NCI-H446 (cell line): ENCODE measurements at places on chromosomes 4 and X.

GRCh38 chr4:174365018-174365587 lies 81.4 kb downstream of the CEP44 start:
- peak; percentile 32 for DNase-seq

- no peak for DNase-seq
Measured at GRCh38 chr4:147777456-147778091, 45.7 kb downstream of the ARHGAP10 start.

DNA sequence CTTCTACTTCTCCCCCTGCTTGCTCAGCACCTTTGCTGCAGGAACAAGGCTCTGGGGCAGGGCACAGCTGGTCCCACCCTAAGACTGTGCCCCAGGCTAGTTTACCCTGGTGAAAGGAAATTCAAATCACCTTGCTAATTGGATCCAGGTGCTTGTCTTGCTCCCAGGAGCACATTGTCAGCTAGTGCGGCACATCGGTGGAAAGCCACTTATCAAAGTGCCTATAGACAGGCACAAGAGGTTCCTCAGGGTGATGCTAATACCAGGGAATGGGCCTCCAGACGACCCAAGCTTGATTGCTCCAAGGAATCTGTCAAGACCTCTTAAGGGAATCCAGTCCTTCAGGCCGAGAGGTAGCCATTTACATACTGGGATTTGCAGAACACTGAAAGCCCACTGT lies 64.5 kb upstream of the PRPS1 start:
- DNase-seq = no peak

- DNase-seq = no peak
Measured at GRCh38 chr4:92885632-92886031, 581.9 kb downstream of the GRID2 start.

DNA sequence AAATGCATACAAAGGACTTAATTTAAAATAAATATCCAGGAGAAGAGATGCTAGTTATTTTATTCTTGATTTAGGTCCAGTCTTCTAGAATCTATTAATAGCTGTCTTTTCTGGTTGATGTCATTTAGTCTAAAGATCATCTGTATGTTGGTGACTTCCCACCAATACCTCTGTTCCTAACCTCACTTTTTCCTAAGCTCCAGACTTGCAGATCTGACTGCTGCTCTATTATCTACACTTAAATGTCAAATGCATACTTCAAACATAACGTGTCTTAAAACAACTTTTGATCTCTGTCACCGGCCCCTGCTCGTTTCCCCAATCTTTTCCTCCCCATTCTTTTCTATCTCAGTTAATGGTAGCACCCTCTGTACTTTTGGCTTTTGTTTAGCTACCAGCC lies 133.3 kb downstream of the STIM2 start:
- no peak for DNase-seq

DNA sequence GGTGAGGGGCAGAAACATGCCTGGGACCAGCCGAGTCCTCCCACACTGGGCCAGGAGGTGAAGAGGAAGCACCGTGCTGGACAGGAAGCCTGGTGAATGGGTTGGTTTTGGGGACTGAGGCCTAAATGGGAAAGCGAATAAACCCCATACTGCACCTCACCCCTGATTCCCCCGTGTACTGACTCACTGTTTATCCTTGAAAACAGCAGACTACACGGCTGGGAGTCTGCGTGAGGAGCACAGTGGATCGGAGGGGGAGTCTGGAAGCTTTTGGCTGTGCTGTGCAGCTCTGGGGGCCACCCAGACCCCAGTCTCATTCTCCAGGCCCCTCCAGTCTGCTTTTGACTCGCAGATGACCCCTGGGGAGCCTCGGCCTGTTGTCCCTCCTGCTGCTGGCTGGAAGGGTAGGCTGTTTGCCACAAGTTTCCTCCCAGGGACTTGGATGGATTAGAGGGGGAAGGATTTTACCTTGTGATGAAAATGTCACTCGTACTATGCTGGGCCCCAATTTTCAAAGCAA lies 90.0 kb downstream of the PSAPL1 start:
- DNase-seq = no peak

DNA sequence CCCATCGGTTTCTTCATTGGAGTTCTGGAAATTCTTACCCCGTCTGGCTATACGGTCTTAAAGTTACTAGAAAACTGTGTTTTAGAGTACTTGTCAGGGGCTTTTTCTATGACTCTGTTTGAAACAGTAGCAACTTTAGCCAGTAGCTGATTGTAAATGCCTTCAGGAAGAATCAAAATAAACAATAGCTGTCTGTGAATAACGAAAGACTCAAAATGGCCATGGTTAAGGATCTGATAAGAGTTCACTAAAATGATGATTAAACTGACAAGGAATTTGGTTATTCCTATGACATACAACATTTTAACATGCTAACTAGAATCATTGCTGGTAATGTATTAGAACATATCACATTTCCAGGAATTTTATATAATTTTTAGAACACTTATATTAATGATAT lies 191.0 kb downstream of the EVC2 start:
- no peak for DNase-seq

DNA sequence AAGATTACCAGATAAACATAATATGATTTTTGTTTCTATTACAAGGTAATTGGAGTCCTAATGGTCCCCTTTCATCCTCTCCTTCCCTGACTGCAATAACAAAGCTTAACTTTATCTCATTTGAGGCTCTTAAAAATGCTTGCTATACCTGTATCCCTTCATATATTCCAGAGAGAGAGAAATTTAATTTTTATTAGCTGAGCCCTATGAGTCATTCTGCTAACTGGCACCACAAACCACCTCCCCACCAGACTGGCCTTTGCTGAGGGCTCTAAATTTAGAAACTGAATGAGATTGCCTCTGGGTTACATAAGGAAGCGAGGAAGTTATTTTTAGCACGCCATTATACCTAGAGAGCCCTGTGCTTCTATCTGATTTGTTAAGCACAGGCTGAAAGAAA lies 27.4 kb downstream of the CBLL2 start:
- peak; percentile 41 for DNase-seq

DNA sequence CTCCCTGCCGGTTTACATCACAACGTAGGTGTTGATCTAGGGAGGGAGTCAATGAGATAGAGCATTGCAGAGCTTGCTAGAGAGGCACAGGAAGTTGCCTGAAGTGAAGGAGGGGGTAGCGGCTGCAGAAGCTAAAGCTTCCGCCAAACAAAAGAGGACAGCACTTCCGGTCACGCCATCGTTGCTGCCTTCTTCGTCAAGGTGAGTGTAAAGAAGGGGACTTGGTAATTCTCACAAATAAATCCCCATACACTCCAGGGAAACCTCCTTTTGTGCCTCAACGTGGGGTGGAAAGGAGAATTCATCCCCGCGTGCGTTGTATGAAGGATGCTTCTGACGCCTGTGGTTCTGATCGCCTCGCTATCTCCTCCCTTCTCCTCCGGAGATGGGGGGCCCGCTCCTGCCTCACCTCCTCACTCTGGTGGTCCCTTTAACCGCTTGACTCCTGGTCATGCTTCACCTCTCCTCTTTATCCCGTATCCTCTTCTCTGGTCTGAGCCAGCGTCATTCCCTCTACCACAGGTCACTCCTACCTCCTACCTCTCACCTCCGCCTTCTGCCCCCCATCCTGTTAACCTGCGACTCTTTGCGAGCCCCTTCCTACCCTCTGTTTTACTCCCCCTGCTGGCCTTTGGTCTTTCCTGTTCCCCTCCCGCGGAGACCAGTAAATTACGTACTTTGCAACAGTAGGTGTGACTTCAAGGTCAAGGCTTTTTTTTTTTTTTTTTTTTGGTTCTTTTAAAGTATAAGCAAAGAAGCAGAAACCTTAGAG lies 59.9 kb downstream of the GSPT2 start:
- DNase-seq = peak; percentile 49

- DNase-seq = no peak
Measured at GRCh38 chrX:132292793-132293192, 73.5 kb upstream of the RAP2C start.

GRCh38 chr4:47031011-47031678 lies at the start of gene GABRB1:
Gene GABRB1, plus strand, starts transcription at chr4:47031567.
- peak; percentile 21 for DNase-seq

DNA sequence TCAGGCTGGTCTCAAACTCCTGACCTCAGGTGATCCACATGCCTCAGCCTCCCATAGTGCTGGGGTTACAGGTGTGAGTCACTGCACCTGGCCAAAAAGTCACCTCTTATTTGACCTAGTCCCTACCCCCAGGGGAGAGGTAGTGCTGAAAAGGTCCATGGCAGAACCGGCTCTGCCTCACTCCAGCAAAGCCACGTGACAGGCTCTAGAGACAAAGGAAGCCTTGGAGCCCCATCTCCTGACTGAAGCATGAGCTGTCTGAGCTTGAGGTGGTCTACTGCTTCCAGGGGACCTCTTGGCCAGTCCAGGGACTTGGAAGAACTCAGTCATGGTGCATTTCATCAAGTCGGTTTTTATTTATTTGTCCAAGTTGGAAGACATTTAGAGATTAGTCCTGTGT lies 52.5 kb upstream of the ZNF518B start:
- no peak for DNase-seq

DNA sequence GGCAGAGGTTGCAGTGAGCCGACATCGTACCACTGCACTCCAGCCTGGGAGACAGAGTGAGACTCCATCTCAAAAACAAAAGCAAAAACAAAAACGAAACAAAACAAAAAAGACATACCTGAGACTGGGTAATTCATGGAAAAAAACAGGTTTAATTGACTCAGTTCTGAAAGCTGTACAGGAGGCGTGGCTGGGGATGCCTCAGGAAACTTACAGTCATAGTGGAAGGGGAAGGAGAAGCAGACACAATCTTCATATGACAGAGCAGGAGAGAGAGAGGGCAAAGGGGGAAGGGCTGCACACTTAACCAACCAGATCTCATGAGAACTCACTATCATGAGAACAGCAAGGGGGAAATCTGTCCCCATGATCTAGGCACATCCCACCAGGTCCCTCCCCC lies 229.5 kb downstream of the STK32B start:
- no peak for DNase-seq

DNA sequence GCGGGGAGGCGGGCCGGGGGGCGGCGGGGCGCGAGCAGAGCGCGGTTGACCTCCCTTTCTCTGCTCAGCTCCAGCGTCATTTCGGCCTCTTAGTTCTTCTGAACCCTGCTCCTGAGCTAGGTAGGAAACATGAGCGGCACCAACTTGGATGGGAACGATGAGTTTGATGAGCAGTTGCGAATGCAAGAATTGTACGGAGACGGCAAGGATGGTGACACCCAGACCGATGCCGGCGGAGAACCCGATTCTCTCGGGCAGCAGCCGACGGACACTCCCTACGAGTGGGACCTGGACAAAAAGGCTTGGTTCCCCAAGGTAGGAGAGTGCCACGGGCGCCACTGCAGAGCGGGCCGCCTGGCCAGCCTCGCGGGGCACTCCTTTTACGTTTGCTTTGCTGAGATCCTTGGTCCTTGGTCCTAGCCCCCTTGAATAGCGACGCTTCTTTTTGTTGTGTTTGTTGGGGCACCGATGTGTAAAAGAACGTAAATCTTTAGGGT lies at the start of gene HTATSF1:
Gene HTATSF1, plus strand, starts transcription at position 37 of the 497 bp plus-strand sequence. Its CDS starts 93 bp downstream, at position 130.
- no peak for DNase-seq

DNA sequence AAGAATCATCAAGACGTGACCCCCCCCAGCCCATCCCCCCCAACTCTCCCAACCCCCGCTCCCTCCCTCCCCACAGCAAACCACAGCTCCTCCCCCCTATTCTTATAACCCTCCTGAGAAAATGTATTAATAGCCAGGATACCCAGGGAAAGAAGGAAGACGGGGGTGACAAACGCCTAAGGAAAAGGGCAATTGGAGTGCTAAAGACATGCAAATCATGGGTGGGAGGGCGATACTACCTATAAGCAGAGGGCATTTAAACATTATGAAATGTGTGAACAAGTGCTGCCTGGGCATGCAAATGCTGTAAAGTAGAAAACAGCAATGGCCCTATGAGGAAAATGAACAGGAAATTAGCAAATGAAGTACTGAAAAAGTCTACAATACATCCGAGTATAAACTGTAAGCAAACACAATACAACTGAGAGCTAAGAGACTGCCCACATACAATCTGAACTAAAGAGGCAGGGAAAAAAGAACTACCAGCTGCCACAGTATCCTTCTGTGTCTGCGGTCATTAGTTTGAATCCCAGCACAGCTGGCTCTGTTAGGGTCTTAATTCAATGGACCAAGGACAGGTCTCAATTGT lies 2.4 kb downstream of the CXXC4 start:
- peak; percentile 38 for DNase-seq

- DNase-seq = no peak
Measured at GRCh38 chr4:148481636-148482035, 39.4 kb upstream of the NR3C2 start.

DNA sequence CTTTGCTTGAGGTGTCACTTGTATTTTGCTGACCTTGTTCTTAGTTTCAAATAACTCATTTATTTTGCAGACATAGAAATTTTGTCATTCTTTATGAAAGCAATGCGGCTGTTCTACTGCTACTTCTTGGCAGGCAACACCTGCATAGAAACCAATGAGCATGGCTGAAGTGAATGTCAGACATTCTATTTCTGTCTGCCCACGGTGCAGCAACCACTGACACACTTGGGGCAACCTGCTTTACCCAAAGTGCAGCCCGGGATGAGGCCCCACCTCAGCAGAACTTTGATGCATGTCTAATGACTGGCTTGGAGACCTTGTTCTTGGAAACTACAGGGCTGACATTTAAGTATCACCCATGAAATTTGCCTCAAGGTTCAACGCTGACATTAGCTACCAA lies 93.6 kb downstream of the RBM47 start:
- no peak for DNase-seq

- DNase-seq = no peak
Measured at GRCh38 chr4:171582961-171583581, 230.1 kb upstream of the GALNTL6 start.

DNA sequence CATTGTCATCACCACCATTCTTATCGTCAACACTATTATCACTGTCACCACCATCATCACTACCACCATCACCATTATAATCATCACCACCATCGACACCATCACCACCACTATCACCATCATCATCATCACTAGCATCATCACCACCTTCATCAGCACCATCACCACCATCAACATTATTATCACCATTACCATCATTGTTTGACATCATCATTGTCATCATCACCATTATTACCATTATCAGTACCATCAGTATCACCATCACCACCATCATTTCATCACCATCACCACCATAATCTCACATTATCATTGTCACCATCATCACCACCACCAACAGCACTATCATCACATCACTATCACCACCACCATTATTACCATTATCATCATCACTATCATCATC lies 47.5 kb upstream of the NKX1-1 start:
- DNase-seq = no peak

GRCh38 chrX:24149351-24150050 lies at the start of gene ZFX:
Gene ZFX, plus strand, starts transcription at chrX:24149729. Its CDS starts 23,014 bp downstream, at chrX:24172743.
- DNase-seq = no peak

DNA sequence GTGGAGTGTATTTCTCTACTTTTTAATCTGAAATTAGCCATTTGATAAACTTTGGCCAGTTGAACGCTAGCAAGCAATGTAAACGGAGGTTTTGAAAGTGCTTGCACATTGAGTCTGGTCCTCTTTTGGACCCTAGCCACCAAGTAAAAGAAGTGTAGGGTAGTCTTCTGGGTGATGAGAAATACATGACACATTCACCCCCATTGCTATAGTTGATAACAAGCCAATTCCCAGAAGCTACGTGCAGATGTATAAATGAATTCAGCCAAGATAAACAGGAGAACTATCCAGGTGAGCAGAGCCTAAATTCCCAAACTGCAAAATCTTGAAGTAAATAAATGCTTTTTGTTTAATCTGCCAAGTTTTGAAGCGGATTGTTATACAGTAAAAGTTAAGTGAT lies 965.4 kb upstream of the GRIA3 start:
- DNase-seq = no peak
